CD8-positive, alpha-beta T cell (primary cell): ENCODE measurements at places on chromosomes 6 and 20.

- no peak for DNase-seq
These were observed 10.6 kb downstream of the PACSIN1 start for GRCh38 chr6:34476447-34476846.

DNA sequence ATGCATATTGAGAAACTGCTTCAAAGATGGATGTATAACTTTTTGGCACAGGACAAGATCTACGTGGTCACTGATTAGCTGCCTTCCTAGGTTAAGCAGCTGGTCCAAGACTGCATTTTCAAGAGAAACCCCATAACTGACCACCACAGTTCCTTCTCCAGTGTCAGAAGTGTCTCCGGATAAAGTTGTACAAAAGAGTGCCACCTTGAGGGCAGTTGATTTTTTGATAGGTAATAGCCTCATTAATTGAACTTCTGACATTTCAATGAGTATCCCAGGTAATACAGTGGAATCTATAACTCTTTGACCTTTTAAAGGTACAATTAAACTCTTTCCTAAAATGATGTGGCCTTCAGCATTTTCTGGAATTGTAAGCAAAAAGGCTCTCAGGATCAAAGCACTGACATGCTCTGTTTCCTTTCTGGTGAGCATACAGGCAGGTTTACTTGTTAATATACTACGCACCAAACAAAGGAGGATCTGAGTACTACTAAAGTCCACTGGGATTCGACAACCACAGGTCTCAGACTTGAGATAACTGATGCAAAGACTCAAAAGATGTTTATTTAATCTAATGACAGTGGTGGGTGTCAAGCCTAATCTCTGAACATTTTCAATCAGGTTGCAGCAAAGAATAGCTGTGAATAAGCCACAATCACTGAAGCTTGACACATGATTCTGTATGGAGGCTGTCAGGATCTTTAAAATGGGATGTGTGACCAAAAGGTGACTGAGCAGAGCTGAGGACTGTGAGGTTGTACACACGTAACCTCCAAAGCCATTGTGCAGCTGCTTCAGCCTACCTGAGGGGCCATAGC, 21.2 kb downstream of the MKKS start:
- DNase-seq, result no peak

DNA sequence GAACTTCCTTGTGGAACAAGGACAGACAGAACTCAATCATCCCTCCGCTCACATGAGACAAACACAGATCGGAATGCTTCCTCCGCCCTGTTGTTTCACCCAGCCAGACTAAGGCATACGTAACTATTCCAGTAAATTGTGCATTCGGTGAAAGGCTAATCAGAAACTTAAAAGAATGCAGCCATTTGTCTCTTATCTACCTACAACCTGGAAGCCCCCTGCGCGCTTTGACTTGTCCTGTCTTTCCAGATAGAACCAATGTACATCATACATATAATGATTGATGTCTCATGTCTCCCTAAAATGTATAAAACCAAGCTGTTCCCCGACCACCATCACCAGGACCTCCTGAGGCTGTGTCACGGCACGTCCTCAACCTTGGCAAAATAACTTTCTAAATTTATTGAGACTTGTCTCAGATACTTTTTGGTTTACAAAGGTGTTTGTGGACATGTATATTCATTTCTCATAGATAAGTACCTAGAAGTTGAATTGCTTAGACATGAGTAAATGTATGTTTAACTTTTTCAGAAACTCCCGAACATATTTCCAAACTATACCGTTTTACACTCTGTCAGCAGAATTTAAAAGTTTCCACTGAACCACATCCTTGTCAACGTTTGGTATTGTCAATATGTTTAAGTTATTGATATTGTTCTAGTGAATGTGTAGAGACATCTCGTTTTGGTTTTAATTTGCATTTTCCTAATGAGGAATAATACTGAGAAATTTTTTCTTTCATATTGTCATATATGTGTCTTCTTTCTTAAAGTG, 197.6 kb upstream of the THBS2 start:
- DNase-seq, result no peak

DNA sequence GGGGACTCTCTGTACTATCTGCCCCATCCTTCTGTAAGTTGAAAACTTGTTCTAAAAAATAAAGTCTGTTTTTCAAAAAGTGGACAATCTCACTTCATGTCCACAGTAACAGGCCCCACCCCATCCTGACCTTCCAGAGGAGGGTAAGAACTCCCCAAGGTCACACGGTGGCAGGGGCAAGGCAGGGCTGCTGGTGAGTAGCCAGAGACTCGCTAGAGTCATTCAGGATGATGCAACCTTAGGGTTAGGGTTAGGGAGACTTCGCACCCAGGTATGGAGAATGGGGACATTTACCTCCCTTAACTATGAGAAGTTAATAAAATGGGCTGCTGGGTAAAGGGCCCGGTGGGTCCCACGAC, 15.4 kb downstream of the PEDS1 start:
- DNase-seq, result no peak

DNA sequence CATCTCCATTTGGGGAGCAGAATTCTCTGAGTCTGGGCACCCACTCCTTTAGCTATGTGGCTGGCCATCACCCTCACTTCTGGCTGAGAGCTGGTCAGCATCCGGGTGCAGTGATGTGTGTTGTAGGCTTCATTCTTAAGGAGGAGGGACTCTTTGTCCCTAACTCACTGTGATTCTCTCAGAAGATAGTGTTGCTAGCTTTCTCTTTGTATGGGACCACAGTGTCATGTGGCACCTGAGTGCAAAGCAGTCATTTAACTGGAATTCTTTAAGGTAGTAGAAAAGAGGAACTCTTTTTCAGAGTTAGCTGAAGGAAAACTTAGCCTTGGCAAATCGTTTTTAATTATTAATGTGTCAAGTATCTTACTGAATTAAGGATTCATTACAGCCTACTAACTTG, 165.9 kb downstream of the JARID2 start:
- DNase-seq, result no peak

- no peak for DNase-seq
These were observed 43.2 kb downstream of the PREP start for GRCh38 chr6:105359419-105360370.
